ENCODE measurements at places on chromosomes 16 and 17.

GRCh38 chr17:71983828-71984227, 137.0 kb upstream of the SOX9 start:
- DNase-seq: no peak

- DNase-seq: no peak
These were observed 48.5 kb downstream of the NOS2 start for GRCh38 chr17:27751622-27752490.

DNA sequence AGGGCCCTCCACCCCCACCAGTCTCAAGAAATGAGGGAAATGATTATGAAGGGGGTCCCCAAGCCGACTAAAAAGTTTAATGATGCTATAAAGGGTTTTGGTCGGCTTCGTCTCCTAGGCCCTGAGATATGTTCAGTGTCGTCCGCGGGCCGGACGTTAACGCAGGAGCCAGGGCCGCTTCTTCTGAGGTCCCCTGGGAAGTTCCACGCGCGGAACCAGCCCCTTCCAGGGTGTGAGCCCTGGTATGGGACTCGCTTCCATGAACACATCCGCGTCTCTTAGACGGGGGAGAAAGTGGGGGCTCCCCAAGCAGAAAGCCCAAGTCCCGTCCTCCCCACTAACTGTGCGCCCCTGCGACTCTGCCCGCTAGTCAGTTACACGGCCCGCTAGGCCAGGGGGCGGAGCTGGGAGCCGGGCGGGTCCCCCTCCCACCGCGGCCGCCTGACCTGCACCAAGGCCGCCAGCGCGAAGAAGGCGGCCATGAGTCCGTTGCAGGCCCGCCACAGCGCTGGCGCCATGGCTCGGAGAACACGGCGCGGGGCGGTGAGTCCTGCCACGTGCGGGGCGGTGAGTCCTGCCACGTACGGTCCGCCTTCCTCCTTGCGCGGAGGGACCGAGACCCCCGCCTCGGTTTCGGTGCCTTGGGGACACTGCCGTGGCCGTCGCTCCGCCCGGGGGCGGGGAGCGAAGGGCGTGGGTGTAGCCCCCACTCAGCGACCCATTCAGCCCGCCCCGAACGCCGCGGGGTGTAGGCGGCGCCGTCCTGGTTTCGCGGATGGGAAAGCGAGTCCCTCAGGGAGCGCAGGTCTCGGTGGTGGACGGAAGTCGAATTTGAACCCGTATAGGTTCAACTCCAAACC, at the start of gene TMEM220:
Gene TMEM220 (minus strand): TSS at position 690 of the 860 bp plus-strand sequence. CDS start 172 bp downstream, at position 518.
- DNase-seq: peak; percentile 37

GRCh38 chr16:1757714-1758461, 13.5 kb downstream of the NME3 start:
- no peak for DNase-seq

DNA sequence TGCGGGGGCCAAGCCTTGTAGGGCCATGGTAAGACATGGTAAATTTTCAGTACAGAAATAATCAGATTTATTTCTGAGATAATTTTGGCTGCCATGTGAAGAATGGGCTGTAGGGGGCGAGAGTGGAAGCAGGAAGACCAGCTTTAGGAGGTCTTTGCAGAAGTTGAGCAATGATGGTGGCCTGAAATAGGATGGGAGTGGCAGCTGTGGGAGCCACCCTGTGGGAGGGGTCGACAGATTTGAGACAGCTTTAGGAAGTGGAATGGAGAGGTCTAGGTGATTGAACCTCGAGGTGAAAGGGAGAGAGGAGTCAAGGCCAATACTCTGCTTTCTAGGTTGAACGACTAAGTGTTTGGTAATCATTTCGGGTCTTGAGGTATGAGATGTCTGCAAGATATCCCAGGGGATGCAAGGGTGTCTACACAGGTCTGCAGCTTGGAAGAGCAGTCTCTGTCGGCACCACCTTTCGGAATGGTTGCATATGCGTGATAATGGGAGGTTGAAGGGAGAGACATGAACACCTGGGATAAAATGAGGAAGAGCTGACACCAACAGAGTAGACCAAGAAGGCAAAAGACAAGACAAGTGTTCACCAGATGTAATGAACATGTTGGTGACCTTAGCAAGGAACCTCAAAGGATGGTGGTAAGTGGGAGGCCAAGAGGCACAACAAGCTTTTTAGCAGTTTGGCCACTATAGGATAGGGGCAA, 4.2 kb upstream of the ATXN7L3 start:
- no peak for DNase-seq

DNA sequence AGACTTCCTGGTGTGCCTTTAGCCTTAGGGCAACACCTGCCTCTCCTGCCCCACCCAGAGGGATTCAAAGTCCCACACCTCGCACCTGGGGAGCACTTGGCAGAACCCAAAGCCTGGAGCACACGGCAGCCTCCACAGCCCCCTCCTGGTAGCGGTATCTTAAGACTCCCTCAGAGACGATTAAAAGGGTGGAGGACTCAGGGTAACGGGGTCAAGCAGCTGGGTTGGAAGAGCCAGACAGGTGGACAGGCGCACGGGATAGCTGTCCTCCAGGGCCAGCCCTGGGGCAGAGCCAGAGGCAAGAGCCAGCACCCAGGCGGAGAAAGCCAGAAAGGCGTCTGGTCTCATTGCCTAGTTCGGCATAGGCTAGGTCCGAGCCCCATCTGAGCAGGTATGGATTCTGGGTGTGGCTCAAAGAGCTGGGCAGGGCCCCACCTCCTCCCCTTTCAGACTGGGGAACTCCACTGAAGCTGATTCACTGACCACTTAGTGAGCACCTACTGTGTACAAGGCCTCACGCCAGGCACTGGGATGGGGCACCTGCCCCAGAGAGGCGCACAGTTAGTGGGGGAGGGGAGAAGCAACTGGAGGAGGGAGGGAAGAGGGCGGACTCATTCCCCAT, 55.0 kb upstream of the MEAK7 start:
- DNase-seq: no peak

- DNase-seq: no peak
These were observed 21.2 kb downstream of the AKAP1 start for GRCh38 chr17:57106107-57106835.

DNA sequence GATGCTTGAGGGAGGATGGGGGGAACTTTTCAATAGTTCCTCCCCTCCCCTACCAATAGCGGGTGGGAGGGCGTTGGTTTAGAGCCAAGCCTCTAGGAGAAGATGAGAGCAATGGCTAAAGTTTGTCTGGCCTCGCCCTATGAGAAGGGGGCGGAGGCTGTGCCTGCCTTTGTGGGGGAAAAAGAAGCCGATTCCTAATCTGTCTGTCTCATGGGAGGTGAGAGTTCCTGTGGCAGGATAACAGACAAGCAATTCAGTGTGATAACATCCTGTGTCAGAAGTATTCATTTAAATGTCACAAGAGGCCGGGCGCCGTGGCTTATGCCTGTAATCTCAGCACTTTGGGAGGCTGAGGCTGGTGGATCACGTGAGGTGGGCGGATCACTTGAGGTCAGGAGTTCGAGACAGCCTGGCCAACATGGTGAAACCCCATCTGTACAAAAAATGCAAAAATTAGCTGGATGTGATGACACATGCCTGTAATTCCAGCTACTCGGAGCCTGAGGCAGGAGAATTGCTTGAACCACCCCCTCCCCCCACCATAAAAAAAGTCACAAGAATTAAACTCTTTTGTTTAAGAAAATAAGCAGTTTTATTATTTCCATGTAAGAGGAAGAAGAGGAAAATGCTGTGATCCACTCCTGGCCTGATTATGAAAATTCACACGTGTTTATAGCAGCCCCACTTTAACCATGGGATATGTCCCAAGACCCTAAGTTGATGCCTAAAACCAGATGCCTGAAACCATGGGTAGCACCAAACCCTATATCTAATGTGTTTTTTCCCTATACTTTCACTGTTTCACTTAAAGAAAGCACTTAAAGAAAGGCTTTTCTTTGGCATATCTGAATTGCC, 1.7 kb downstream of the SLFN5 start:
- DNase-seq: peak; percentile 83

GRCh38 chr17:74339537-74340195, 13.6 kb downstream of the KIF19 start:
- no peak for DNase-seq

- no peak for DNase-seq
These were observed 183.0 kb upstream of the RPL38 start for GRCh38 chr17:74020522-74020921.

DNA sequence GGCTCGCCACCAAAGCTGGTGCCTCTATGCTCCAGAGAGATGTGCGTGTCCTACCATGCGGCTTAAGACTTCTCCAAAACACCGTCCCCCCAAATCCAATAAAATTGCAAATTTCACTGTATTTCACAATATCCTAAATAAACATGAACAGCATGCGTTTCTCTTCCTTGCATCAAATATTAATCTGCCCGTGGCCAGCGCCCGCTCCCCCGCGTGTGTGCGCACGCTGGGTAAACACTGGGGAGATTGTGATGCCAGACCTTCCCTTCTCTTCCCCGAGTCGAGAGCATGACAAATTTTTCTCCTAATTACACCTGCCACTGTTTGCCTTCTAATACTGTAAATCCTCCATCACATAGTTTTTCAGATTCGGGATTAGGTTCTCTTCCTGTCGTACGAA, 148.1 kb downstream of the MRM1 start:
- no peak for DNase-seq

- DNase-seq: no peak
These were observed 19.0 kb downstream of the CBFA2T3 start for GRCh38 chr16:88957887-88958577.

- no peak for DNase-seq
These were observed 9.6 kb upstream of the APRT start for GRCh38 chr16:88821168-88821850.

DNA sequence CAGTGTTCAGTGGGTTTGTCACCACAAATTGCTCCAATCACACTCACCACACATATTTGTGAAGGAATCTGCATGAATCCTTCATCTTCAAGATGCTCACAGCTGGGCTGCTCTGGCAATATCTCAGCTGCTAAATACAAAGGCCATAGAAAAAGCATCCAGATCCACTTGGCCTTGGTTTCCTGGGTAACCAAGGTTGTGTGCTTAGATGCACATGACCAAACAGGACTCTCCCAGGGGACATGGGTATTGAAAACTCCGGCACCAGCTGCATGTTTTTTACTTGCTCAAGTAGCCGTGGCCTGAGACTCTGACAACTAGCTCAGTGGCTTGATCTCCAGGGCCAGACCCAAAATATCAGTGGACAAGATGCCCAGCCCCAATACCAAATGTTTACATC, 131.3 kb downstream of the CBLN1 start:
- DNase-seq: no peak

DNA sequence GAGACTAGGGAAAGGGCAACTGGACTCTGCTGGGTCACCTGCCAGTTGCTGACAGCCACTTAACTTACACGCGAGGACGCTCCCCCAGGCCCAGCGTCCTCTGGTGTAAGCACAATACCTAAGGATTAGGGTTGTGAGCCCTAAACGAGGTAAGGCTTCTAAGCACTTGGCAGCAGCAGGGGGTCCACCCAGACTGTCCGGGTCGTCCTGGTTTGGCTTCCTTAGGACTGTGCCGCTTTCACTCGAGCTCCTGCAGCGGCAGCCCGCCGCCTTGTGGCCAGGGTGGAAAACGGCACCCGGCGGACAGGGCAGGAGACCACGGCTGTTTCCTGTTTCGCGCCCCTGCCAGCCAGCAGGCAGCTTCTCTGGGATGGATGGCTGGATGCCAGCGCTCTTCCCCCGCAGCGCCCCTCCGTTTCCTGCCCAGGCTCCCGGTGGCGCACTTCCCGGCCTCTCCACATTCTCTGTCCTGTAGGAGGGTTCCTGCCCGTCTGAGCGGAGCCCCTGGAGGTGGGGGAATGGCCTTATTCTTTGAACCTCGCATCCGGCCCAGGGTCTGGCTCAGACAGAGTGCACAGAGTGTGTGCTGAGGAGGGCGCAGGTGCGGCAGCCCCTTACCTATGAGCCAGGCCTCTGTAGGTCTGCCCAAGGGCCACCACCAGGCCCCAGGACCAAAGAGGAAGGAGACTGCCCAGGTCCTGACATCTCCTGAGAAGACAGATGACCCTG, 47.0 kb upstream of the AMZ2 start:
- no peak for DNase-seq

DNA sequence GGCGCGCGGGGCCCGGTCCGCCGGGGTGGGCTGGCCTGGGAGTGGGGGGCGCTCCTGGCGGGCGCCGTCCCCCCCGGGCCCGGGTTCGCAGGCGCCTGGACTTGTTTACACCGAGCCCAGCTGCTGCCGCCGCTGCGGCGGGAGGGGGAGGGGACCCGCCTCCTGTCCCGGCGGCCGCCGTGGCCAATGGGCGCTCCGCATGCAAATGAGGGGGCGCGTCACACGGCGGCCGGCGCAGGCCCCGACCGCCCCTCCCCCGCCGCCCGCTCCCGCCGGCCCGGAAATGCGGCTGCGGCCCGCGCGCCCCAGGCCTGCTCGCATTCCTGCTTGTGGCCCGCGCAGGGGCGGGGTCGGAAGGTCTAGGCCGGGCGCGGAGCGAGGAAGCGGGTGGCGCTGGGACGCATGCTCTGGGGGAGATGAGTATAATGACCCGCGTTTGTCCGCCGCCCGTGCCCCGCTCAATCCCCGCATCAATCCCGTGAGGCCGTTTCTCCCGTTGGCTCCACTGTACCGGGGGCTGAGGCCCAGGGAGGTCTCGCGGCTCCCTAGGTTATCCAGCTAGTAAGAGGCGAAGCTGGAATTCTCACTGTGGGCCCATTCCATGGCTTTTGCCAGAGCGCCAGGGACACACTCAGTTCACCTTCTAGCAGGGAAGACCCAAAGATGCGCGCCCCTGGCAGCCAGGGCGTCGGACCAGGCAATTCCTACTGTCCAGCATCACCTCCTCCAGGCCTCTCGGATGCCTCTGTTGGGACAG, at the start of gene YPEL3:
Gene YPEL3 (minus strand): TSS at position 109 of the 757 bp plus-strand sequence. CDS start 731 bp downstream, outside the sequence.
- peak; percentile 78 for DNase-seq
